Caco-2 (cell line): ENCODE measurements at places on chromosomes 16 and 17.

DNA sequence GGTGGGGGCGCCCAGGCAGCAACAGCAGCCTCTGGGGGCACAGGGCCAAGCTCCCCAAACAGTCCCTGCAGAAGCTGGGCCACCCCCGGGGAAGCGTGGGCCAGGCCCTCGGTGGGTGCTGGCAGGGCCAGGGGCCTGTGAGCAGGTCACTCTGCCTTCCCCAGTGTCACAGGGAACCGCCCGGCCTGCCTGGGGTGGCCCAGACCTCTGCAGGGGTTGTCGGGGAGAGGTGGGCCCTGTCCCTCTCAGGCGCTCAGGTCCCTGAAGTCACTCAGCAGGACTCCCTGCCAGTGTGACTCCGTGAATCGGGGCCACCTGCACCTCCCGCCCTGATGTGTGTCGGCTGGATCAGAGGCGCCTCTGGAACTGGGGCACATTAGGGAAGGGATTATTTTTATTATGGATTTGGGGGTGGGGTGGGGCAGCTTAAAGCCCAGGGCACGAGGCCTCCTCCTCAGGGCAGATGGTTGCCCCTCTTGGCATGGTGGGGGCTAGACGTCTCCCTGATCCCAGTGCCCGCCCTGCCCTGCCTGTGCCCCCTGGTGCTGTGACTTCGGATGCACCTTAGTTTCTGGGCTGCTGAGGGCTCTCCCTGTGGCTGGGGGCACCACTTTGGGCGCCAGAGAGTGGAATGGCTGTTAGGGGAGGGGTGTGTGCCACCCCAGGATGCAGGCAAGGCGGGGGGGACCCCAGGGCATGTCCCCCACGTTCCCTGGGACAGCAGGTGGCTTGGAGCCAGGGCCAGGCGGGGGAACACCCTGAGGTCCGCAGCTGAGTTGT lies 1.2 kb upstream of the GNG13 start:
- no peak for DNase-seq

DNA sequence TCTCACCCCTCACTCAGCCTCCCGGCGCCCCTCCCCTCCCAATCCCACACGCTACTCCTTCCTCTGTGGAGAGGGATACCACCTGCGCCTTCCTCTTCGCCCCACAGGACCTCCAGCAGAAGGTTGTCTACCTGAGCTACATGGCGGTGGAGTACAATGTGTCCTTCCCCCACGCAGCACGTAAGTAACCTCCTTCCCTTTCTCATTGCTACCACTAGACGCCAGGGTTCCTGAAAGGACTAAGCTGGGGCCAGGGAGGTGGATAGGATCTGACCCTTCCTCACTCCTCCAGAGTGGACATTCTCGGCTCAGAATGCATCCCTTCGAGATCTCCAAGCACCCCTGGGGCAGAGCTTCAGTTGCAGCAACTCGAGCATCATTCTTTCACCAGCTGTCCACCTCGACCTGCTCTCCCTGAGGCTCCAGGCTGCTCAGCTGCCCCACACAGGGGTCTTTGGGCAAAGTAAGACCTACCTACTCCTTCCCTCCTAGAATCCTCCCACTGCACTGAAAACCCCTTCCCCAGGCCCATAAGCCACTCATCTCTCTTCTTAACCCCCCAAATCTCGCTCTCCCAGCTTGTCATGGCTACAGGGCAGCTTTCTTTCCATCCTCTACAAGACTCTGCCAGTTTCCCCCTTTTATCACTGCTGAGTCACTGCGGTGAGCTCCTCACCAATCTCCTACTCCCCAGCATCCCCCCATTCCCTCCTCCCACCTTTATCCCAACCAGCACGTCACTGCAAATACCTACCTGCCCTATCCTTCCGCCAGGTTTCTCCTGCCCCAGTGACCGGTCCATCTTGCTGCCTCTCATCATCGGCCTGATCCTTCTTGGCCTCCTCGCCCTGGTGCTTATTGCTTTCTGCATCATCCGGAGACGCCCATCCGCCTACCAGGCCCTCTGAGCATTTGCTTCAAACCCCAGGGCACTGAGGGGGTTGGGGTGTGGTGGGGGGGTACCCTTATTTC lies 1.5 kb downstream of the CD68 start:
- DNase-seq = no peak

DNA sequence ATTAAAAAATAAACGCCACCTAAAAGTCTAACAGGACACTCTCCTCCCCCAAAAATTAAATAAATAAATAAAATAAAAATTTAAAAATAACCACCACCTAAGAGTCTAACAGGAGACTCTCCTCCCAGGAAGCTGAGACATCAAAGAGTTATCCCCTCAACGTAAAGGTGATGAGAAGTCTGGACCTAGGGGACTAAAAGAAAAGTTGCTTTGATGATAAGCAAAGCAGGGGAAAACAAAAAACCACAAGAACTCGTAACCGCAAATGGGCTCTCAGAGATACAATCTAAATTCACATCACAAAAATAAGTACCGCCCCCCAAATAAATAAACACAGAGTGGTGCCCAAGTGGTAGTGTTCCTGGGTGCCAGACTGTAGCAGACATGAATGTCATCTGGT lies 412.2 kb downstream of the ZFHX3 start:
- no peak for DNase-seq

DNA sequence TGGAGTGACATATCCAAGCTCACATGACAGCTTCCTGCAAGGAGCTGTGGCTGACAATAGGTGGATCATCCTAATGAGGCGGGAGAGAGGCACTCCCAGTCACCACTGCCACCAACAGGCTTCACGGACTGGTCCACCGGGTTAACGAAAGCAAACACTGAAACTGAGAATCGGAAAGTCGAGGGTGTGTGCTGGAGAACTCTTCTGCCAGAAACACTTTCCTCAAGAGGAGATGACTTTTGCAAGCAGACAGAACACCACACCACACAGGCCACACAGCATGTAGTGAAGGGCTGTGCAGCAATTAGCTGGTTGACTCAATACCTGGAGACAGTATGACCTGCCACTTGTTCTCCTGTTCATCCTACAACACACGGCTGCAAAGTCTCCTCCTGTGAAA lies 53.0 kb upstream of the DNAJA2 start:
- no peak for DNase-seq
